Hematopoietic multipotent progenitor cell treated with erythropoietin and hydrocortisone succinate and interleukin-3 and kit ligand, for 17 days (in vitro differentiated cells): ENCODE measurements at places on chromosomes 5 and 9.

GRCh38 chr5:35227720-35228119 is 2.6 kb downstream of the PRLR start:
- no peak for DNase-seq

DNA sequence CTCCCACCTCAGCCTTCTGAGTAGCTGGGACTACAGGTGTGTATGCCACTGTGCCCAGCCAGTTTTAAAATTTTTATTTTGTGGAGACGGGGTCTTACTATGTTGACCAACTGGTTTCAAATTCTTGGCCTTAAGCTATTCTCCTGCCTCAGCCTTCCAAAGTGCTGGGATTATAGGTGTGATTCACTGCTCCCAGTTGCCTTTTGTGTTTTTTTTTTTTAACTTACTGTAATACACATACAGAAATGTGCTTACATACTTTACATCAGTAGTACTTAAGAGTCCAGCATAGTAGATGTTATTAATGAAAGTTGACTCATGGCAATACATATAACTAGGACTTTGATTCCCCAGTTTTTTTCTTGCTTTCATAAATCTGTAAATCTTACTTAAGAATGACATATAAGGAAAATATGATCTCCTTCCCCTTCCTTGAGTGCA is 4.7 kb downstream of the MAN2A1 start:
- DNase-seq = no peak

DNA sequence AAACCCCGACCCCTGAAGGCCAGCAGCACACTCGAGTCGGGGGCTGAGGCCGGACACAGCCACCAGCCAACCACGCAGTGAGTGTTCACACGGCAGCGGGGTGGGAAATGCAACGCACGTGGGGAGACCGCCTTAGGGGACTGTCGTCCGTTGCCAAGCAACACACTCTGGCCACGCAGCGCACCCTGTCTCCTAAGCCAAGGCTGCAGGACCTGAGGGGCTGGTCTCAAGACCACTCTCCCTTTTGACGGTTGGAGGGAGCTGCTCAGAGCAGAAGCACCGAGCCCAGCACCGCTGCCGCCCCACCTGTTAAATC is 7.5 kb downstream of the BRD9 start:
- DNase-seq = no peak

GRCh38 chr5:61496446-61496845 is 164.4 kb downstream of the ZSWIM6 start:
- no peak for DNase-seq

- peak; percentile 30 for DNase-seq
Measured at GRCh38 chr9:94783102-94783682, 56.7 kb downstream of the AOPEP start.

DNA sequence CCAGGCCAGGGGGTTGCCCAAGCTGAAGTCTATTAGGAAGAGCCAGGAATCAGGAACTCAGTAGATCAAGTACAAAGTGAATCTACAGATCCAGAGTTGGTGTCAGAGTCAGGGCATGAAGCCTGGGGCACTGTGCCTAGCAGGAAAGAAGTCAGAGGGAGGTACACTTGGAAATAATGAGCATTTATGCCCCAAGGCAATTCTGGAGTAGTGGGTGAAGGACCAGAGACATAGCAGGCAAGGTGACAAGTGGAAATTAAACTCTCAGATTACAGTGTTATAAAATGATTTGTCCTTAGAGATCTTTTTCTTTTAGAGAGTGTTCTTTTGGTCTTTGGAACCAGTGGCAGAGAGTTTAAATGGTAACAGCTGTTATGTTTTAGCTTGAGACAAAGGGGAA is 138.0 kb downstream of the ADAMTSL1 start:
- DNase-seq = no peak

GRCh38 chr9:94168203-94169000 is 84.1 kb downstream of the PTPDC1 start:
- DNase-seq = no peak

- no peak for DNase-seq
Measured at GRCh38 chr9:3863111-3863528, 337.3 kb upstream of the RFX3 start.

- no peak for DNase-seq
Measured at GRCh38 chr9:125551781-125552180, 155.2 kb downstream of the MAPKAP1 start.

DNA sequence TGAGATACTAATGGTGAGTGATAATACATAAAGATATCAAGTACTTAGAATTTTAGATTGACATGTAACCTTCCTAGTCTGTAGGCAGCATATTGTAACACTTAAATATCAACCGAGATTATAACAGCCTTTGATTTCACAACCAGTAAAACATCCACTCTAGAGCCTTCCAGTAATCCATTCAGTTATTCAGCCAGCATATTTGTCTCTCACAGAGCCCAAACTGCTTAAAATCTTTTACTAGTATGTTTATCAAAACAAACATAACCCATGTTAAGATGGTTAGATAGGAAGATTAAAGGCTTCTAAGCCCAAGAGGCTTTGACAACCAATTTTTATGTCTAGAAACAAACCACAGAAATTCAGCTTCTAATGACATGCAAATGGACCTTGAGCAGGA is 177.9 kb upstream of the FST start:
- DNase-seq = no peak
